ENCODE measurements at places on chromosomes 16 and 17. TPM values are rescaled to one million over a fixed set of nuclear protein-coding genes. Genes with fewer than 3 reads are reported as not detected.

Gene CHST4
- polyA plus RNA-seq = not detected

Gene C1QTNF1
- polyA plus RNA-seq = 6.8 TPM

Gene PPM1E
- 0.85 TPM for polyA plus RNA-seq

Gene CCDC78
- polyA plus RNA-seq = 1.6 TPM

Gene MYOCD
- polyA plus RNA-seq = 0.34 TPM

Gene PLXDC1
- polyA plus RNA-seq = 8.7 TPM

Data from muscle of leg (tissue), 16 donors.